Activated CD4-positive, alpha-beta T cell treated with anti-CD3 and anti-CD28 coated beads for 24 hours (primary cell): ENCODE measurements at places on chromosomes 6 and 20.

GRCh38 chr6:7765575-7766325, 39.9 kb downstream of the BMP6 start:
- DNase-seq = no peak

DNA sequence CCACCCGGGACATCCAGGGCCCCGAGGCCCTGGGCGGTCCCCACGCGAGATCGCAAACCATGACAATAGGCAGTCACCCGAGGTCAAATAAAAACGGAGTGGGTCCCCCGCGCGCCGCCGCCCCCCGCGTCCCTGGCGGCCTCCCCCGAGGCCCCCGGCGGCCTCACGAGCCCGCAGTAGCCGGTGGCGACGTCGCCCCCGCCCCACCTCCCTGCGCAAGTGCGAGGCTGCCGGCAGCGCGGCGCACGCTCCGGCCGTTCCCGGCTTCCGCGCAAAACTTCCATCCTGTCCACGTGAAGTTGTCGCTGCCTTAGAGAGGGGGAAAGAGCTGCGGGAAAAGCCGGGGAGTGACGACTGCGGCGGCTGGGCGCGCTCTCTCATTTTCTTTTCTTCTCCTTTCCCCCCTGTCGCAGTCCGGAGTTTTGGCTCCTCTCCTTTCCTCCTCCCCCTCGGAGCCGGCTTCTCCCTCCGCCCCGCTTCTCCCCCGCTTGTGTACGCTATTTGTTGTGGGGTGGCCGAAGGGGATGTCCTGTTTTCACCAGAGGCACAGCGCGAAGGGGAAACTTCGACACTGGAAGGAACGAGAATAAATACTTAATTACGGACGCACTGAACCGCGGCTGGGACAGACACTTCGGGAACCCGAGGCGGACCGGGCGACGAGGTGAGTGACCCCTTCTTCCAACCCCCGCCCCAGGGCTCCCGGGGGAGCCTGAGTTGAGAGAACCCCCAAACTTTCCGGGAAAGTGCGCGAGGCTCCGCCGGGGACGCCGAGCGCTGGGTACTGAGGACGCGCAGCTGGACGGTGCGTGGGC, at the start of gene EYA4:
EYA4 (plus strand) TSS at position 272 of the 815 bp plus-strand sequence. CDS start 33,424 bp downstream, outside the sequence.
- DNase-seq = no peak

DNA sequence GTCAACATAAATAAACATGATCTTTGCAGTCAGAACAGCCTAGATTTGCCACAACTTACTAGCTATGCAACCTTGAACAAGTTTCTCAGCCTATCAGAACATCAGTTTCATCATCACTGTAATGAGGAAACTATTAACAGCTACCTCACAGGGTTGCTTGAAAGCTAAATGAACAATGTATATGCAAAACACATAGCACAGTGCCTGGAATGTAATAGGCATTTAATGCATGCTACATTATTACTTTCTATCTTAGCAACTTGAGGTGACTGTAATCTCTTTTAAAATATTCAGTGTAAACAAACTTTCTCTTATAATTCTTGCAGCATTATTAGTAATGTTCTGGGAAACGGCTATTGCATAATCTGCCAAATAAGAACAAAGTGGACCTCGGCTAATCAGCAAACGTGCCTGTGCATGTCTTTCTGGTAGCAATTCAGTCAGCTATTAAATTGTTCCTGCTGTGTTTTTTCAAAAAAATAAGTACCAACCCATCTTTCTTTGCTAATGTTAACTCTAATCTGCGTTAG, 61.5 kb downstream of the SYNE1 start:
- DNase-seq = no peak

DNA sequence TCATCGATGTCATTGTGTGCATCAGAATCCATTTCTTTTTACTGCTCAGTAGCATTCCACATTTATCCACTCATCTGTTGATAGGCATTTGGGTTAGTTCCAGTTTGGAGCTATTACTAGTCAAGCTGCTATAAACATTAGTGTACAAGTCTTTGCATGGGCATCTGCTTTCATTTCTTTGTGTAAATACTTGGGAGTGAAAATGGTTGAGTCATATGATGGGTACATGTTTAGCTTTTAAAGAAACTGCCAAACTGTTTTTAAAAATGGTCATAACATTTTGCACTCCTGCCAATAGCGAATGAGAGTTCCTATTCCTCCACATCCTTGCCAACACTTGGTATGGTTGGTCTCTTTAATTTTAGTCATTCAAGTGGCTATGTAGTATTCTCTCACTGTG, 21.2 kb upstream of the SLC22A2 start:
- DNase-seq = no peak

DNA sequence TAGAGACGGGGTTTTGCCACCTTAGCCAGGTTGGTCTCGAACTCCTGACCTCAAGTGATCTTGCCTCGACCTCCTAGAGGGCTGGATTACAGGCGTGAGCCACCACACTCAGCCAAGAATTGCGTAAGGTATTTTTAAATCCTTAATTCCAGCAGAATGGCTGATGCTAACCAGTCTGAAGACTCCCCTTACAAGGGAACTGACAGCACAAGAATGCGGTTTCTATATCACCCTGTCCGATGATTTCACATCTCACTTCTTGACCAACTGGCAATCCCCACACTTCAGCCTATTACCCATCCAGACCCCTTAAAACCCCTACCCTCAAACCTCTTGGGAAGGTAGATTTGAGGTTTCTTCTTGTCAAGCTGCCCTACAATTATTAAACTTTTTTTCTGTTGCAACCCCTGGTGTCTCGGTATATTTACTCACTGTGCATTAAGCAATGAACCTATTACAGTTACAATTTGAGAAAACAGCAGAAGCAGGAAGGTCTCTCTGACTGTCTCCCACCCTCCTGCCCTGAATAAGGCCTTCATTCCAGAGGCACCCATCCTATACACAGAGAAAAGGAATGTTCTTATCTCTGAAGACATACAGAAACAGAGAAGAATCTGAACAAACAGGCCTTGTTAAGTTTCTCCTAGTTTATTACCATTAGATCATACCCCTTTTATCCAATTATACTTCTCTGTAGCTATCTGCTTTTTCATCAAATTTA, 164.9 kb downstream of the ARHGAP18 start:
- DNase-seq = no peak

- DNase-seq = no peak
Measured at GRCh38 chr6:51550243-51550642, 537.2 kb downstream of the PKHD1 start.

DNA sequence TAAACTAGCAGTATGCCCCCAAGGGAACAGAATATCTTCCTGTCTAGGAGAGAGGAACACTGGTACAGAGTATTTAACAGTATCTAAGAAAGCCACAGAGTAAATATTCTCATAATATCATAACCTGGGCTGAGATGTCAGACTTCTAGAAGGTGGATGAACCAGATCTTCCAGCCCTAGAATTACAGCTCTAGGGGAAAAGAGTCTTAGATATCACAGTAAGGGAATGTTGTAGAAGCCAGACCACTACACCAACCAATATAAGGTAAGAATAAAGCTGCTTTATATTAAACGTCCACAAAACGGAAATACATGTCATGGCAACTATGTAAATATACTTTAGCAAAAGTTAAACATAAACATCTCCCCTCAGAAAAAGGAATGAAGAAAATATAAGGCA, 12.4 kb downstream of the SERINC1 start:
- DNase-seq = no peak

- no peak for DNase-seq
Measured at GRCh38 chr6:158669145-158670035, 19.5 kb downstream of the SYTL3 start.

DNA sequence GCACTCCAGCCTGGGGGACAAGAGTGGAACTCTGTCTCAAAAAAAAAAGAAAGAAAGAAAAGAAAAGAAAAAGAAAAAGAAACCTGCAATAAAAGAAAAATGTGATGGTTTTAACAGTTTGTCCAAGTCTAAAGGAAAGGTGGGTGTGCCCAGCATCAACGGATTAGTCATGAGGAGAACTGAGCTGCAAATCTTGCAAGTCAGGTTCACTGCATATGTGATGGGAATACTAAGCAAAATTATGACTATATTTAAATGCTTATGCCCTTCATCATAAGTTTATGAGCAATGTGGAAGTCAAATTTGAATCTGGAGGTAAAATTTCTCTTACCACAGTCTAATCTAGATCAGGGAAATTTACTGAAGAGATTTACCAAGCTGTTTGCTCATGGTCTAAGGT, 13.1 kb upstream of the CDK19 start:
- no peak for DNase-seq

GRCh38 chr6:16591396-16592222, 169.7 kb downstream of the ATXN1 start:
- peak; percentile 20 for DNase-seq

- no peak for DNase-seq
Measured at GRCh38 chr6:53618219-53618618, 47.3 kb downstream of the KLHL31 start.

DNA sequence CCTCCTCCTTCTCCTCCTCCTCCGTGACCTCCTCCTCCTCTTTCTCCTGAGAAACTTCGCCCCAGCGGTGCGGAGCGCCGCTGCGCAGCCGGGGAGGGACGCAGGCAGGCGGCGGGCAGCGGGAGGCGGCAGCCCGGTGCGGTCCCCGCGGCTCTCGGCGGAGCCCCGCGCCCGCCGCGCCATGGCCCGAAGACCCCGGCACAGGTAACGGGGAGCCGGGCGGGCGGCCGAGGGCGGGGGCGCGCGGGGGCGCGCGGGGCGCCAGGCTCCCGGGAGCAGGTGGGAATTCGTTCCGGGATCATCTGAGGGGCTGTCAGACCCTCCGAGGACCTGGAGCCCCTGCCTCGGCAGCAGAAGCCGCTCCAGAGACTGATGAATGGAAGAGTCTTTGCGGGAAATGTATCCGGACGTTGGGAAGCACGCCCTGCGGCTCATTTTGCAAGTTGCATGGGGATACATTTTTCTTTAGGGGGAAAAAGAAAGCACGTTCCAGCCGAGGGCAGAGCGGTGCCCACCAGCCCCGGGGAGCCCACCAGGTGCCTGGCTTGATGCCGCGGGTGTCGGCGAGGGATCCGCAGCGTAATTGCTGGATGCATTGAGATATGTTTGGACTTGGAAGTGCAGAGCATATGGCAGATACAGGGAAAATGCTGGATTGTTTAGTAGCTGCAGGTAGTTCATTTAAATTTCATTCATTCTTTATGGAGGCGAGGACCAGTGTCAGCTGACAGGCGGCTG, 394 bp downstream of the MYB start:
- no peak for DNase-seq

- DNase-seq = no peak
Measured at GRCh38 chr6:153957394-153957793, 81.6 kb upstream of the OPRM1 start.

GRCh38 chr6:16544006-16544405, 217.3 kb downstream of the ATXN1 start:
- DNase-seq = no peak

DNA sequence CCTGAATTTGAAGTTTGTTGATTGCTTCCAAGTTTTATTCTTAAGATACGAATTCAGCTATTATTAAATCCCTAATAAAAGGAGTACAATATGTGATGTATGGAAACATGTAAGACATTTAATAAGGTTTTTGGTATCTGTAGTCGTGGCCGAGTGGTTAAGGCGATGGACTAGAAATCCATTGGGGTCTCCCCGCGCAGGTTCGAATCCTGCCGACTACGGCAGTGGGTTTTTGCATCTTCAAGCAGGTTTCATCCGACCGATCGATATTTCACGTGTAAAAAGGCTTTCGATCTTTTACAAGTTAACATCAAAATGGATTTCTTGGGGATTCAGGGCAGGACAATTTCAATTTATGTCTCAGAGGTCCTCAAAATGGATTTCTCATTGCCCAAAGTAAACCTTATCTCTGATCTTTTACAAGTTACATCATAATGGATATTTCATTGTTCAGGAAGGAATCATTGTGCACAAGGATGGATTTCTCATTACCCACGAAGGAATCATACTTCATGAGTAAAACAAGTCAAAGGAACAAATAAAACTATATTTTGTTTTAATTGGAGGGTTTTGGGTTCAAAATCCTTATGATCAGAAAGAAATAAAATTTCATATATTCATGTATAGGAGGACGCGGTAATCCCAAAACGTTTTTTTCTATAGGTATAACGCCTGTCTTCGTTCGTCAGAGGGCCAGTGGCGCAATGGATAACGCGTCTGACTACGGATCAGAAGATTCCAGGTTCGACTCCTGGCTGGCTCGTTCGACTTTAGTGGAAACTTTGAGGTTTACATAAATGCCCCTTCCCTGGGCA, 37.3 kb upstream of the BTN3A2 start:
- peak; percentile 66 for DNase-seq

DNA sequence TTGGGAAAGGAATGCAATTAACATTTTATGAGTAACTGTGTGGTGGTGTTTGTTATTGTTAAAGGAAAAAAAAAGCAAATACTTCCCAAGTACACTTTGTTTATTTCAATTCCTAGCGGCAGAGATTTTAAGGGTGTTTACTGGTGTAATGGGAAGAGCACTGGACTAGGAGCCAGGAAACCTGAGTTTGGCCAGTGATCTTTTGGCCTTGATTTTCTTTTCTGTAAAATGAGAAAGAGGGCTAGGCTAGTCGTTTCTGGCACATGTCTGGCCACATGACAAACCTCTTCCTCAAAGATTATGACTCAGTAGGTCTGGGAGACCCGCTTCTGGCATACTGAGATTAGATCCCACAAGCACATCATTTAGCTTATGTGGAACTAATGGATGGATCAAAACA, 428.1 kb upstream of the NOX3 start:
- no peak for DNase-seq

DNA sequence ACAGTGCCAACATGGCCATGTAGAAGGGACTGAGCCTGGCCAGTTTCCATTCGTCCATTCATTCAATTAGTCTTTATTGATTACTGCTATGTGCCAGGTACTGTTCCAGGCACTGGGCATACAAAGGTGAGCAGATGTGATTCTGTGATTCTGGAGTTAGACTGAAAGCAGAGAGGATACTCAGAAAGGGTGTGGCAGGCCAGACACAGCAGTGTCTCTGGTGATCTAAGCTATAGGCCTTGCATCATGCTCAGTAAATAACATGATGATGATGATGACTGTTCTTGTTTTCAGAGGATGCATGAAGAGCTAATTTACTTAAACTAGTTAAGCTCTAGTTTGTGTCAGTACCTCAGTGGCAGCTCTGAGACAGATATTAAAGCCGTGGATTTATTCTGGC, 31.4 kb upstream of the FUCA2 start:
- DNase-seq = no peak

- no peak for DNase-seq
Measured at GRCh38 chr6:86502497-86502896, 434.8 kb upstream of the HTR1E start.

- DNase-seq = no peak
Measured at GRCh38 chr6:15507221-15507620, 155.6 kb downstream of the DTNBP1 start.

GRCh38 chr6:53455678-53456077, 89.2 kb downstream of the GCLC start:
- DNase-seq = no peak

GRCh38 chr6:151553416-151554165, 59.8 kb downstream of the CCDC170 start:
- DNase-seq = no peak

DNA sequence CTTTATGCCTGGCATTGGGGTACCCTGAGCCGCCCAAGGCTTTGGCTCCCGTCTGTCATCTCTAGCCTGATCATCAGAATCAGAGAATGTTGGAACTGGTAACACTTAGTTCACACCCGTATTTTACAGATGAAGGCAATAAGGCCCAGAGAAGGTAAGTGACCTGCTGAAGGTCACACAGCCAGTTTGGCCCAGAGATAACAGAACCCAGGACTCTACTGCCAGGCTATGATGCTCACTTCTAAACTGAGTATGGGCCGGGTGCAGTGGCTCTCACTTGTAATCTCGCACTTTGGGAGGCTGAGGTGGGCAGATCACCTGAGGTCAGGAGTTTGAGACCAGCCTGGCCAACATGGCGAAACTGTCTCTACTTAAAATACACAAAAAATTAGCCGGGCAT, 1.8 kb upstream of the TGM6 start:
- DNase-seq = no peak
